ENCODE measurements at places on chromosomes 4 and X. TPM values are rescaled to one million over a fixed set of nuclear protein-coding genes. Genes with fewer than 3 reads are reported as not detected.

- no peak for DNase-seq
These were observed 72.4 kb upstream of the TBL1X start for GRCh38 chrX:9392445-9392844.

DNA sequence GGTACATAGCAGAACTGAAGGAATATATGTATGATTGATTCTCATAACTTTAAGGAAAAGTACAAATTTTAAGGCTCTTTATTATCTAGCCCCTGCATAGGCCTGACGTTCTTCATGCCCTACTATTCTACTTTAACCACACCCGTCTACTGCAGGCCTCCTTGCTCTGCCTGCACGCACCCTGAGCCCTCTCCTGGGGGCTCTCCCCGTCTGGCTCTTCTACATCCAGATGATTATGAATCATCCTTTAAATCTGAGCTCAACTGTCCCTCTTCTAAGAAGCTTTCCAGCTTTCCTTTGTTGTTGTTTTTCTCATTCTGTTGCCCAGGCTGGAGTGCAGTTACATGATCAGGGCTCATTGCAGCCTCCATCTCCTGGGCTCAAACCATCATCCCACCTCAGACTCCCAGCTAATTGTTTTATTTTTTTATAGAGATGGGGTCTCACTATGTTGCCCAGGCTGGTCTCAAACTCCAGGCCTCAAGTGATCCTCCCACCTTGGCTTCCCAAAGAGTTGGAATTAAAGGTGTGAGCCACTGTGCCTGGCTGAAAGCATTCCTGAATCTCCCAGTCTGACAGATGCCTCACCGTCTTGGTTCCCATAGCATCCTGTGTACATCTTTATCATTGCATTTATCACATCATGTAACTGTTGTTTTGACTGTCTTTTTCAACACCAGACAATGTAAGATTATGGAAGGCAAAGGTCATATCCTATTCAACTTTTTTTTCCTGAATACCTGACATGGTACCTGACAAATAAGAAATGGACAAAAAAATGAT, 89.2 kb downstream of the WDFY3 start:
- no peak for DNase-seq

- peak; percentile 35 for DNase-seq
These were observed 787 bp upstream of the TET2 start for GRCh38 chr4:105145903-105146275.

DNA sequence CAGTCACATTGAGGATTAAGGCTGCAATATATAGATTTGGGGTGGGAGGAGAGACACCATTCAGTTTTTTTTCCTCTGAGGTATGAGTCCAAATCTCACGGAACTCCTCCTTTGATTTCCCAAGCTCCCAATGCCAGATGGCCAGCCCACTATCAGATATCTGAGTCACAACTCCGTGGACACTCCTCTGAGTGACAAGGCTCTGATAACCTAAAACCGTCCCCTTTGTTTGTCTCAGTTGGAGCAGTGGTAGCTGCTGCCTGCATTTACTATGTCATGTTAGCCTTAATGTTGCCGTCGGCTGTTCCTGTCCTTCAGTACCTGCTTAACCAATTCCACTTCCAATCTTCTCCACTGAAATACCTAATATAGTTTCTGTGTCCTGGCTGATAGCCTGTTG, 107.3 kb downstream of the DTHD1 start:
- DNase-seq = no peak

DNA sequence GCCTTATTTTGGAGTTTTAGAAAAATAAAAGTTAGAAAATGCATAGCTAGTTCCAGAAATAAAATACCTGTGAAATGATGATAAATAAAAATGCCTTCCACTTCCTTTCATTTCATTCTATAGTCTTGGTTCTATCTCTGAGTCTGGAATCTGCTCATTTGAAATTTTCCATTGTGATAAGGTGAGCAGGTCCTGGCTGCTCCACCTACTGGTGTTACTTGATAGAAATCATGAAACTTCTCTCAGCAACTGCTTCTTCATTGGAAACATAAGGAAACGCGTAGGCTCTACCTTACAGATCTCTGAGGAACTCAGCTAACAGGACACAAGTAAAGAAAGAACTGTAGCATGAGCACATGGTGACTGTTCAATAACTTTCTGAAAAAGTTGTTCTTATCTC, 141.8 kb downstream of the DCHS2 start:
- no peak for DNase-seq

- no peak for DNase-seq
These were observed 150.8 kb upstream of the DIPK2B start for GRCh38 chrX:45351478-45351877.

DNA sequence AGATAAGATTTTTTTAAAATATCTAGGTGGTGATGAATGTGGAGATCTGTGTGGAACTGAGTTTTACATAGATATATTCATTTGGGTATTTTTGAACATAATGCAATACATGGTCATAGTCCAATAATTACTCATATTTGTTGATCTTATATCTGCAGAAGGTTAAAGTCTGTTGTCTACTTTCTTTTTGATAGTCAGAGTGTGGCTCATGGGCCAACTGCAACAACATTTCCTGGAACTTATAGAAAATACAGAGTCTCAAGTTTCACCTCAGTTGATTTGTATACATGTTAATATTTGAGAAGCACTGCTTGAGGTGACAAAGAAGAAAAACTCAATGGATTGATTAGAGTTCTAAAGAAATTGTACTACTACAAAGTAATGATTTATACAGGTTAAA, 408.4 kb downstream of the ARAP2 start:
- DNase-seq = no peak

DNA sequence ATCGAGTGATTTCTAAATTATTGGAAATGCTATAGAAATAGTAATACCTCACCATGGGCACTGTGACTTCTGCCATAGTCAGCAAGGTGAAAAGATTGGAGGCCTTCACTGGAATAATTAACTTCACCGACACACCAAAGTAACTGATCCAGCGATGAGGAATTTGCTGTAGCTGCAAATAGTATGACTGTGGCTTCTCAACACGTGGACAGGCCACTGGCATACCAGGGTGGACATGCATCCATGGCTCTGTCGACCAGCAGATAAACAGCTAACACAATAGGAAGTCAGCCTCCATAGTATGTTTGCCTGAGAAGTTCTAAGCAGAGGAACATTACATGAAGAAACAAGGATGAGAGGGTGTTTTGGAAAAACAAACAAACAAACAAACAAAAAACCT, 10.9 kb upstream of the FAT4 start:
- no peak for DNase-seq

DNA sequence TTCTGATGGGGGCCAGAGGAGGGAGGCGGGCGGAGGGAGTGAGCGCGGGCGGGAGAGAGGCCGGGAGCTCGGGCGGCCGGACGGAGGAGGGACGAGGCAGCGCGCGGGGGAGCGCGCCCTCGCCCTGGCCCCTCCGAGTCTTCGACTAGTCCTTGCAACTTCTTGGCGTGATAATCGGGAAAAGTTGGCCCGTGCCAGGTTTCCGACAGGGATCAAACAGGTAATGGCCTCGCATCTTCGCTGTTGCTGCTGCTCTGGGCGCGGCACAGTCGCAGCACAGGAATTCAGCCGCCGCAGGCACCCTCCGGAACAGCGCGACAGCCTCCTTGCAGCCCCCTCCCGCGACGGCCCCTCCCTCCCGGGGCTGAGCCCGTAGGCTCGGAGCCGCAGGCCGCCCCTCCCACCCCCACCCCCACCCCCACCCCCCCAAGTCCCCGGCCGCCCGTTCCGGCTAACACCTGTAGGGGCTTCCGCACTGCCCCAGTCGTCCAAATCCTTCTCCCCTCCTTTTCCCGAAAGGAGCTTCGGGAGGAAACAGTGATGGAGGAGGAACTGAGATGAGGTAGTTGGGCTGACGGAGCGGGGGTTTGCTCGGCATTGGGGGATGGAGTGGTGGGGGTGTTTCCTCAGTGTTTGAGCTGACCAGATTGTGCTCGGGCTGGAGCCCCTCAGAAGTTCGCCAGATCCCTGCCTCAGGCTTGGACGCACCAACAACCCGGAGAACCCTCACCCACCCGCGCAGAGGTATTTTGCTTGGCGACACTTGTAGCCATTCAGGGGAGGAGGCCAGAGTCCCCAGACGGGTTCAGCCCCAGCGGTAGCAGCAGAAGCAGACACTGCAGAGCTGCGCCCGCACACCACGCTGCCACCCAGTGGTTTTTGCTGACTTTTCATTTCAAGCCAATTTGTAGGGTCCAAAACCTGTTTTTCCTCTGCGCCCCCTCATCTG, at the start of gene FGF13:
Gene FGF13 (minus strand): TSS at position 319 of the 949 bp plus-strand sequence. CDS start 714 bp downstream, outside the sequence.
- DNase-seq = no peak

DNA sequence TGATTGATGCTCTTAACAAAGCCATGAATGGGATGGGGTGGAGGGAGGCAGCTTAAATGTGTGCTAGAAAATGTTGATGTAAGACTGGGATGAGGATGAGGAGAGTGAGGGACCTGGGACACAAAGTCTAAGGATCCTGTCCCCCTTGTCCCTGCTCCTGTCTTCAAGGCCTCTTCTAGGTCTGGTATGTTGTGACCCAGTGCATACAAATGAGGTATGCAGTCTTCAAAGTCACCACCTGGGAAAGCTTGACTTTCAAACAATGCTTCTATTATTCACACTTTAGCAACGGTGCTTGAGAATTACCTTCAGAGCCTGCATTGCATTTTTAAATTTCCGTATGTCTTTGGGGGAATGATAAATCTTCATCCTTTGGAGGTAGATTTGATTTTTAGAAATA, 88.4 kb upstream of the SLC34A2 start:
- no peak for DNase-seq

GRCh38 chr4:177596035-177596434, 153.8 kb upstream of the AGA start:
- DNase-seq = peak; percentile 41

DNA sequence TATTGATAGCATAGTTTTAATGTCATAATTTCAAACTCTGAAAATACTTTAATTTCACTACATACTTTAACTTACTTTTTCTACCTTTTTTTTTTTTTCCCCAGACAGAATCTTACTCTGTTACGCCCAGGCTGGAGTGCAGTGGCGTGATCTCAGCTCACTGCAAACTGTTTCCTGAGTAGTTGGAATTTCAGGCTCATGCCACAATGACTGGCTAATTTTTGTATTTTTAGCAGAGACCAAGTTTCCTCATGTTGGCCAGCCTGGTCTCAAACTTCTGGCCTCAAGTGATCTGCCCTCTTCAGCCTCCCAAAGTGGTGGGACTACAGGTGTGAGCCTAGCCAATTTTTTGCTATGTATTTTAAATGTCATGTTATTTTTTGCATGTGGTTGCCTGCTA, 741.6 kb downstream of the TRAM1L1 start:
- DNase-seq = no peak

DNA sequence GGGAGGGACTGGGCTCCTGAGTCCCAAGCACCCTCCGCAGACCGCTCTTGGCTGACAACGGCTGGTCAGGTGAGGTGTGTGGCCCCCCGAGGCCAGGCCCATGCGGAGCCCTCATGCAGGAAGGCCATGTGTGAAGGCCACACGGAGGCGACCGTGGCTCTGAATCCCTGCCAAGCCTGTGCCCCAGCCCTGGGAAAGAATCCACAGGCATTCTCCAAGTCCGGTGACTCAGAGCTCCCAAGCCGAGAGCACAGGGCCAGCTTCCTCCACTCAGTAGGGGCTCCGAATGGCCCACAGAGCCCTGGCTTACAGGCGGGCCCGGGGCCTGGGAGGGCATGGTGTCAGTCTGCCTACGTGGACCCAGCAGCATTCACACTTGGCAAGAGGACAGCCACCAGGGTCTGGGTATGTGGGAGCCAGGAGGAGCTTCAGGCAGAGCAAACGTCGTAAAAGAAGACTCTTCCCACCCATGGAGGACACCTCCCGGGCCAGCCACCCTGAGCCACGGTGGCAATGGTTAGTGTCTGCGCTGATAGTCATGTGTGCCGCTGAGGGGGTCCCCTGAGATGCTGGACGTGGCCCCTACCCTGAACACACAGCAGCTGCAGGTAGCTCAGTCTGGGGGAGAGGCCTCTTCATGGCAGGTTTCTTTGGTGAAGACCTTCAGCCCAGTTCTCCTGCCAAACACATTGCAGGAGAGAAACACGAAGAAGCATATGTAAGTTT, 105.7 kb downstream of the PSAPL1 start:
- no peak for DNase-seq

DNA sequence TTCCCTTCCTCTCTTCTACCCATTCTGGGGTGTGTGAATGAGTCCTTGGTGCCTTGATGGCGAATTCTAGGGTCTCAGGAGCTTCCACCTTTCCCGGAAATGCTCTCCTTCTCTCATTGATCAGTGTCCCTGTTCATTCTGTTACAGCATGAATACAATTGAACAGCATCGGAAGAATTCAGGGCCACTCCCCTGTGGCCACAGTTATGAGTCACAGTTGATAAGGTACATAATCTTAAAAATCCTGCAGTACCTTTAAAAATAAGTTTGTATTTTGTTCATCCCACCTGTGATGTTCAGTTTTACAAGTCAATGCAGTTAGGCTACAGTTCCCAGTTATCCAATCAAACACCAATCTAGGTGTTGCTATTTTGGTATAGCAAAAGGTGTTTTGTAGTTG, 47.3 kb upstream of the FAM9A start:
- DNase-seq = no peak

GRCh38 chr4:67573193-67573592, 14.7 kb downstream of the STAP1 start:
- no peak for DNase-seq

- DNase-seq = no peak
These were observed 12.9 kb downstream of the DCTD start for GRCh38 chr4:182904211-182904761.

DNA sequence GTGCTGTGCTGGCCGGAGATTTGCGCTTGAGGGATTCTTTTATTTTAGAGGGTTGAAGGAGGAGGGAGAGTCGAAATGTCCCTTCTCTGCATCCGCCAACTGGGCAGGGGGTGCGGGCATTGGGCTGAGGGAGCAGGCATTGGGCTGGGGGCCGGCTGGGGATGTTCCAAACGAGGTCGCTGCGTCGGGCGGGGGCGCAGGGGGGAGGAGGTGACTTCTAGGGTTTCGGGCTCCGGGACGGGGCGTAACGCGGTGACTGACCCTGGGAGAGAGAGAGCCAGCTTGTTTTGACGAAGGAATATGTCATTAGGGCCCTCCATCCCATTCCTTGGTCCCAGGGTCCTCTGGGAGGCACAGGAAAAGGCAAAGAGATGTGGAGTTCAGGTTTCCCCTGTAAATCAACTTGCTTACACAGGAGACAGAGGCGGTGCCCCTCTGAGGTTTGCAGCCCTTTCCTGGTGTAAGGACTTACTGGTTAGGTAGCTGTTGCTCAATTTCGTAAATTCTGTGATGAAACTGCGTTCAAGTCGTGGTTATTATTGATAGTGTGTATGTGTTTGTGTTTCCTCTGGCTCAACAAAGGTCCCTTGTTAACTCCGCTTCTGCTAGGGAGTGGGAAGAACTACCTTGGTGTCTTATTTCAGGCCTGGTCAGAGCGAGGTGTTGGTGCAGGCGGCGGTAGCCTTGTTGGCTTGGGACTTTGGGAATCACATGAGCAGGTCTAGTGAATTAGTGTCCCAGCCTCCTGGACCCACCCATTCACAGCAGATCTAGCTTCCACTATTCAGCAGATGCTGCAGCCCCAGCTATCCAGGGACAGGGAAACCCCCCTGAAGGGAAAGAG, 716 bp downstream of the FHIP1A start:
- DNase-seq = no peak

Gene GATA1
- not detected for total RNA-seq

Gene TCEAL6
- not detected for total RNA-seq

Gene CD38
- 128 TPM for total RNA-seq

Gene FAM133A
- not detected for total RNA-seq

Gene PCSK1N
- 1.6 TPM for total RNA-seq

Gene NUDT10
- total RNA-seq = 0.33 TPM

Gene GYG2
- total RNA-seq = not detected

Gene NEXMIF
- total RNA-seq = 0.13 TPM

Gene SLC49A3
- not detected for total RNA-seq

Gene SFRP2
- total RNA-seq = not detected
